Daoy (cell line): ENCODE measurements at places on chromosomes 7 and 10. TPM values are rescaled to one million over a fixed set of nuclear protein-coding genes. Genes with fewer than 3 reads are reported as not detected.

DNA sequence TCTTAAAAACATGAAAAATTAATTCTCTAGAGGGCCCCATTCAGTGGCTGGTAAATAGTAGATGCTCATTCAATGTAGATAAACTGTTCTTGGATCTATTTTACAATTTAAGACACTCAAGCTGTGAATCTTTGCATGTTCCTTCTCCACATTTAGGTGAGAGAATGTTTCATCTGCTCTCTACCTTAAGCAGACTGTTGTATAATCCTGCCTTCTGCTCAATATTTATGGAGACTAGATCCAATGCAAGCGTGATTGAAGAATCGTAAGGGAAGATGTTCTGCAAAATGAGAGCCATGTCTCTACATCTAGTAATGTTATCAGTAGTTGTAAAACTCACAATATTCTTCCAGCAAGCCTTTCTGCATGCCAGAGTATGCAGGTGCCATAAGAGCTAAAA lies 115.0 kb upstream of the TEX47 start:
- DNase-seq, result no peak

DNA sequence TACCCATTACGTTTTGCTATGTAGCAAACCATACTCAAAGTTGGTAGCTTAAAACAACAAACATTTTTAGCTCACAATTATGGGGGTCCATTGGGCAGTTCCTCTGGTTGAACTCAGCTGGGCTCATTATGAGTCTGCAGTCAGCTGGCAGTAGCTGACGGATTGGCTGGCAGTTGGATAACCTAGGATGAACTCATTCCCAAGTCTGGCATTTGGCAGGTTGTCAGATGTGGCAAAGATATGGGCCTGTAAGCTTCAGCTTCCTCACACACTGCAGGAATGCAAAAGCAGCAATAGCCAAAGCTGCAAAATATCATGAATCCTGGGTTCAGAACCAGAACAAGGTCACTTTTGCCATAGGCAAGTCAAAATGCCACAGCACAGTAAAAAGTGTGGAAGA lies 412.2 kb upstream of the SORCS1 start:
- DNase-seq, result no peak

GRCh38 chr10:7642491-7643011 lies 24.2 kb downstream of the ITIH5 start:
- no peak for DNase-seq

- no peak for DNase-seq
These were observed 15.6 kb downstream of the CHAT start for GRCh38 chr10:49629431-49629881.

Gene ADAM8
- total RNA-seq, result 2.9 and 6.2 TPM in 2 replicates
